ENCODE measurements at places on chromosomes 12 and 14.

GRCh38 chr14:74974364-74975058 lies 19.1 kb upstream of the PGF start:
- DNase-seq, result no peak

DNA sequence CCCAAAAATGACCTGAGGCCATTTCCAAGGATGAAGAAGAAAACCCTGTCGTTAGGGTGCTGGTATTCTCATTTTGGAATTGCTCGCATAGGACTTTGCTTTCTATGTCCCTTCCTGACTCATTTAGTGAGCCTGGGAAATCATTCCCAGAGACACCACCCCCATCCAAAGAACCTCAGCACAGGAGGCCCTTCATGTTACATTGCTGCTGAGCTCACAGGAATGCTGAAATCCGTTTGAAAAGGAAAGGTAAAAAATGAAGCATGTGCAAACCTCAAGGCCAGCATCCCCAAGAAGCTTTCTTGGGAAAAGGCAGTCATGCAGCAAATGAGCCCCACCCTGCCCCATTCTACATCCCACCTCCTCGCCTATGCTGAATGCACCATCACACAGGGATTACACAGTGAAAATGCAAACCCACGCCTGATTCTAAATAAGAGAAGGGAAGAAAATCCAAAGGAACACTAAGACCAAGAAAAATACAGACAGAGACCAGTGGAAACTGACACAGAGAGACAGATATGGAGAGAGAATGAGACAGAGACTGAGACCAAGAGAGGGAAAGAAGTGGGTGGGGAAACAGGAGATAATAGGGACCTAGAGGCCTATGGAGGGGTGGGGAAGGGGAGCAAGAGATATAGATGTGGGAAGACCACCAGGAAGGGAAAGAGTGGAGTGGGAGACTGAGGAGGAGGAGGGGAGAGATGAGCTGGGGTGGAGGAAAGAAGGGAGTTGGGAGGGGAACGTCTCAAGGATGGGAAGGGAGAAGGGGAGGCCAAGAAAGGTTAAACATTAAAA lies 33.5 kb downstream of the NIN start:
- no peak for DNase-seq

- no peak for DNase-seq
Observed at GRCh38 chr12:39587225-39587624, 32.4 kb downstream of the ABCD2 start.

DNA sequence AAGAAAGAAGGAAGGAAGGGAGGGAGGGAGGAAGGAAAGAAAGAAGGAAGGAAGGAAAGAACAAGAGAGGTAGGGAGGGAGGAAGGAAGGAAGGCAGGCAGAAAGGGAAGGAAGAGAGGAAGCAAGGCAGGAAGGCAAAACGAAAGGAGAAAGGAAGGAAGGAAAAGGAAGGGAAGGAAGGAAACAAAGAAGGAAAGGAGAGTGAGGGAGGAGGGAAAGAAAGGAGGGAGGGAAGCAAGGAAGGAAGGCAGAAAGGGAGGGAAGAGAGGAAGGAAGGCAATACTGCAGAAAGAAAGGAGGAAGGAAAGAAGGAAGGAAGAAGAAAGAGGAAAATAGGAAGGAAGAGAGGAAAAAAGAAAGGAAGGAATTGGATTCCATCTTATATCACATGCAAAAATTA lies 1303.1 kb upstream of the TMEM132C start:
- no peak for DNase-seq

DNA sequence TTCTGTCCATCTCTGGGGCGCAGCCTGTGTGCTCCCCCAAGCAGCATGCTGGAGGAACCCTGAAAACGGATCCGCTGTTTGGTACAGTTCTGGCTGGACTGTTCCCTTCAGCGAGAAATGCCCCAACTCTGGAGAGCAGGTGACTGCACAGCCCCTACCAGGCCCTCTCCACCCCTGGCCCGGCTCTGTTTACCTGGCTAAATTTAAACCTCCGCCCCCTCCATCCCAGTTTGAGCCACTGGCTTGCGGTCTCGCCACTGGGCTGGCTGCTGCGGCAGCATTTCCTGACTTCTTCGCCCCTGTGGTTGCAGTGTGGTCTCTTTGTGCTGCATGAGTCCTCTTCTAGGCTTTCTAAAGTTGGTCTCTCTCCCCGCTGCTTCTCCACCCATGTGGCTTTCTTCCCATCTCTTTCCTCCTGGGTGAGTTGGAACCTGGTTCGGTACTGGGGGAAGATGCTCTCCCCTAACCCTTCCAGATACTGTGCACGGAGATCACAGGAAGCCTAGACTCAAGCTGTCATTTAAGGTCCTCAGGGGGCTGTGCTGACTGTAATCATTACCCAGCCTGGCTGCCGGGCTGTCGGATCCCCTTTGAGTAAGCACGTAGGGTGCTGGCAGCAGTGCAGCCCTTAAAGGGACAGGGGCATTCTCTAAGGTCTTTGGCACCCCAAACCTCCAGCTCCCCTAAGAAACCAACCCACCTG lies 60.6 kb downstream of the FBXL14 start:
- no peak for DNase-seq

DNA sequence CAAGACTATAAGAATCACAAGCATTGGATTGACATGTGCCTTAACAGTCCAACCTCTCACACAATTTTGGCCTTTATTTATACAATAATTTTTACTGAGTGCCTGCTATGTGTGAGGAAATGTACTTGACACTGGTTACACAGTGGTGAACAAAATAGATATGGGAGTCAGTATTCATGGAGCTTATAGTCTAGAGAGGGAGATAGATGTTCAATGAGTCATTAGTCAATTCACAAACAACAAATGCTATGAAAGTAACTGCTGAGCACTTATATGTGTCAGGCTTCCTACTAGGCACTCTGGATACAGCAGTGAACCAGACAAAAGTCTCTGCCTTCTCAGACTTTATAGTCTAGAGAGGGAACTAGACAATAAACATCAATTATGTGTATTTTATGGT lies 3.7 kb downstream of the CFAP54 start:
- no peak for DNase-seq

DNA sequence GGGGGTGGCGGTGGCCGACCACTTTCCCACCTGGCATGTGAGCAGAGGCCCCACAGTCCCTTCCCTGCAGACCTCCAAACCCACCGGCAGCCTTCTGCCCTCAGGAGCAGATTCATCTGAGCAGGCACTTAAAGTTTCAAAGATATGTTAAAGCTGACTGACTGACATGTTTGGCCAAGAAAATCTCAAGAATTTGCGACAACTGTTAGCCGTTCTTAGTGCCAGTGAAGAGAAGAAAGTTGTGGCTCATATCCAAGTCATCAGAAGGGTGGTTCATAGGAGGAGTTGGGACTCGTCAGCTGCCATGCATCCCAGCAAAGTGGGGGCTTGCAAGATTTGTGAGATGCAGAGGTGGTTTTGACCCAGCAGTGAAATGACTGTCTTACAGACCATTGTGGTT lies 27.2 kb downstream of the ELK3 start:
- no peak for DNase-seq

- peak; percentile 35 for DNase-seq
Observed at GRCh38 chr12:47085815-47086252, 6.1 kb upstream of the AMIGO2 start.

DNA sequence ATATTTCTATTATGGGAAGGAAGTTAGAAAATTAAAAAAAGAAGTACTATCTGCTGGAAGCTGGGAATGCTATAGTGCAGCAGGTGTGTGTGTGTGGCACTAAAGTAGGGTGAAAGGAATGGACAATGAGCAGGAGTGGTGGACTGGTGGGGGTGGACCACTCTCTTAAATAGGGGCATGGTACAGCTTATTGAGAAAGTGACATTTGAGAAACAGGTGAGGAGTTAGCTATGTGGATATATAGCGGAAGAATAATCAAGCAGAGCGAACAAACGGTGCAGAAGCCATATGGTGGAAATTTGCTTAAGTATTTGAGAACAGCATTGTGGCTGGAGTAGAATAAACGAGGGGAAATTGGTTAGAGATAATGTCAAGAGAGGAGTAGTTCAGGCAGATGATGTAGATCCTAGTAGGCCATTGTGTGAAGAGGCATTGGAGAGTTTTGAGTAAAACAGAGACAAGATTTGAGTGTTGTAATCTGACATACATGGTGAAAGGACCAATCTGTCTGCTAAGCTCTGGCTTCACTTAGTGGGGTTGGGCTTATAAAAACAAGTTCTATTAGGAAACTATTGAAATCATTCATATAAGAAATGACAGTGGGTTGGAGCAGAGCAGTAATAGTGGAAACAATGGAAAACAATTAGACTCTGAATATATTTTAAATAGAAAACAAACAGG lies 149.2 kb upstream of the SYT10 start:
- DNase-seq, result no peak

DNA sequence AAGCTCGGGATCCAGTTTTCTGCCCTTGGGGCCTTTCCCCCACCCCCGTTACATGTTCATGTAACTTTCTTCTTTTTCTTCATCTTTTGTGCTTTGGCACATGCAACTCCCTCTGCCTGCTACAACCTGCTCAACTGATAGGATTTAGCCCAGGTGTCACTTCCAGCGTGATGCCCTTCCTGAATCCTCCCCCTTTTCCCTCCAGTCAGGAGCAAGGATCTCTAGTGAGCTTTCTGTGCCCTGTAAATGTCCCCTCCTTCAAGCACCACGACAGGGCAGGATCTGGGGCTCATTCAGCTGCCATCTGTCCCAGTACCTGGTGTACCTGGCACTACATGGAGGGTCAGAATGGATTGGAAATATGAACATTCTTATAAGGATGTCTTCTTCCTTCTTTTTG lies 15.3 kb downstream of the PELI2 start:
- DNase-seq, result no peak

DNA sequence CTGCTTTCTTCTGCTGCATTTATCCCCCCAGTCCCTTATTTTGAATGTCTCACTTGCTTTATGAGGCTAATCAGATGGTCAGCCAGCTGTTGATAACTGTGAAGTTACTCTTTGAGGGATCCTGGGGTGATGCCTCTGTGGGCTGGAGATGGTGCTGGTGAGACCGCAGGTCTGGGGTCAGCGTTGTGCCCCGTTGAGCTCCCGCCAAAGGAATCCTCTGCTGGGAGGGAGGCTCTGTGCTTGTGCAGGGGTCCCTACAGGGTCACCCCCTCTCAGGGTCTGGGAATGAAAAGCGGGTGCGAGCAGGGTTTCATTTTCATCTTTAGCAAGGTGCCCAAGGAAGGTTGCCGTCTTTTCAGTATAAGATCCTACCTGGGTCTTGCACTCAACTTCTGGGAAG lies 161.2 kb upstream of the RTL1 start:
- no peak for DNase-seq

DNA sequence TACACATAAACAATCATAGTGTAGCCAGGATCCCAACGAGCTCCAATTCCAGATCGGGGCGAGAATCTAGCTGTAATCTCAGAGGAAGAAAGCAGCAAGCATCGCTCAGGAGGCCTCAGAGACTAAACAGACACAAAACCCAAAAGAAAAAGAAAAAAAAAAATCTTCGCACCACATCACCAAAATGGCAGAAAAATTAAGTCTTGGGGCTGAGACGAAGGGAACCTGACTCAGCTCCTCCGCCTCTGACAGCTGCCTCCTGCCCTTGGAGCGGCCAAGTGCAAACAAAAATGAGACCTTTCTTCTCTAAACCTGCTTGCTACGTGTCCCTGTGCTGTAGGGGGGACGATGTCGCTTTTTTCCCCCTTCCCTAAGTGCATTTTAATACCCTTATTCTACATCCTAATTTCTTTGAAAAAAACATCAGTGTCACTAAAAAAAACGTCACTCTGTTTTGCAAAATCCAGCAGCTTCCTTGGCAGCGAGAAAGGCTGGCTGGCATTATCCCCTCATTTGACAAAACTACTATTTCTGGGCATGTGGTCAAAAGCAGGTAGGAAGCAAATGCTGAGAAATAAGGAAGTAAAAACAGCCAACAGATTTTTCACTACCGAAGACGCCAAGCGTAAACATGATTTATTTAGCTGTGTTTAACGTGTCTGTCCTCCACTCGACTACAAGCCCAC lies 30.5 kb downstream of the BCL11B start:
- DNase-seq, result peak; percentile 52

DNA sequence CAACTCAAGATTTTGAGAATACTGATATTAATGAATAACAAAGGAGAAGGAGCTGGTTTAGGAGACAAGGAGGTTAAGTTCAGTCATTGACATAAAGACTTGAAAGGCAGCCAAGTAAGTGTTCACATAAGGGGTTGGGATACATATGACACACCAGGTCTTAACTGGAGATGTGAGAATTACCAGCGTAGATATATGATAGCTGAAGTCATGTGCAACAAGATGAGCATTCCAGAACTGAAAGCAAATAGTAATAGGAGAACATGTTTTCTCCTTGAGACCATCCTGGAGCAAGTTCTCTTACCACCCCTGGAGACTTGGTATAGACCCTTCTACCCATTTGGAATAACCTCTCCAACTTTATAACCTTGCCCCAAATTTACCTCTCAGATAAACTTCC lies 43.3 kb upstream of the NPFF start:
- DNase-seq, result no peak

- DNase-seq, result no peak
Observed at GRCh38 chr14:79542121-79542520, 669.2 kb downstream of the DIO2 start.

- no peak for DNase-seq
Observed at GRCh38 chr12:4435537-4435936, 10.1 kb downstream of the FGF6 start.

- DNase-seq, result no peak
Observed at GRCh38 chr12:111440152-111440551, 34.4 kb downstream of the SH2B3 start.

DNA sequence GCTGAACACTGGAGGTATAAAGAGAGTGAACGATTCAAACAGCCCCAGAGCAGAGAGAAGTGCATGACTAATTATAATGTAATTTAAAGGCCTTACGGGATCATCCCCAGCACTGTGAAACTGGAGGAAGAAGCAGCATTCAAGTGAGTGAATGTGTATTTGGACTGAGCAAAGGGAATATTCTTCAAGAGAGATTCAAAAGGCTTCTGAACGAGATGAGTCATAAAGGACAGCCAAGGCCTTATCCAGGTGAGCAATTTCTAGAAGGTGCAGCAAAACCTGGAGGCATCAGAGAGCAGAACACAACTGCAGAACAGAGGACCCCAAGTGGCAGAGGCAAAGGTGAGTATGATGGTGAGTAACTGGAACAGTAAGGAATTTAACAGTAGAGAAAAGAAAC lies 127.2 kb downstream of the BCAT1 start:
- no peak for DNase-seq

GRCh38 chr14:86388216-86388615 lies 858.3 kb downstream of the FLRT2 start:
- DNase-seq, result no peak

GRCh38 chr14:61470261-61470960 lies 149.0 kb downstream of the PRKCH start:
- peak; percentile 83 for DNase-seq

- DNase-seq, result no peak
Observed at GRCh38 chr14:87233266-87233665, 759.7 kb downstream of the GALC start.

GRCh38 chr12:58503731-58504130 lies 416.6 kb downstream of the LRIG3 start:
- DNase-seq, result no peak

GRCh38 chr12:73240110-73240509 lies 967.9 kb downstream of the TRHDE start:
- DNase-seq, result no peak
